ENCODE measurements at places on chromosomes 6 and 20. TPM values are rescaled to one million over a fixed set of nuclear protein-coding genes. Genes with fewer than 3 reads are reported as not detected.

TAGAP gene
- 0.92 TPM for polyA plus RNA-seq

METTL24 gene
- 14.4 TPM for polyA plus RNA-seq

RGL2 gene
- polyA plus RNA-seq: 95.4 TPM

HLA-G gene
- 6.2 TPM for polyA plus RNA-seq

MRAP2 gene
- polyA plus RNA-seq: 3.5 TPM

KHDC1L gene
- 0.33 TPM for polyA plus RNA-seq

C4A gene
- 22.9 TPM for polyA plus RNA-seq

SNAP25 gene
- 5.5 TPM for polyA plus RNA-seq

SRF gene
- polyA plus RNA-seq: 32.8 TPM

PNLDC1 gene
- polyA plus RNA-seq: 0.25 TPM

APOBEC2 gene
- polyA plus RNA-seq: 0.23 TPM

OOEP gene
- 0.51 TPM for polyA plus RNA-seq

MAFB gene
- polyA plus RNA-seq: 128 TPM

GHRH gene
- not detected for polyA plus RNA-seq

IBTK gene
- 50.1 TPM for polyA plus RNA-seq

ME1 gene
- 2.4 TPM for polyA plus RNA-seq

MACROD2 gene
- polyA plus RNA-seq: 14.4 TPM

CST1 gene
- polyA plus RNA-seq: not detected

GGT7 gene
- 17.4 TPM for polyA plus RNA-seq

COL9A1 gene
- 32.3 TPM for polyA plus RNA-seq

GABRR2 gene
- 1.3 TPM for polyA plus RNA-seq

FOXC1 gene
- 84.8 TPM for polyA plus RNA-seq

F13A1 gene
- 14.1 TPM for polyA plus RNA-seq

GABRR1 gene
- polyA plus RNA-seq: 3.0 TPM

IL17A gene
- not detected for polyA plus RNA-seq

EEF1E1 gene
- polyA plus RNA-seq: 64.8 TPM

TGM3 gene
- polyA plus RNA-seq: 0.99 TPM

RAE1 gene
- 61.2 TPM for polyA plus RNA-seq

ADAM33 gene
- 3.9 TPM for polyA plus RNA-seq

ZBTB46 gene
- 13.6 TPM for polyA plus RNA-seq

Measured in right renal cortex interstitium (tissue), 3 donors.